ENCODE measurements at places on chromosomes 12 and 14.

DNA sequence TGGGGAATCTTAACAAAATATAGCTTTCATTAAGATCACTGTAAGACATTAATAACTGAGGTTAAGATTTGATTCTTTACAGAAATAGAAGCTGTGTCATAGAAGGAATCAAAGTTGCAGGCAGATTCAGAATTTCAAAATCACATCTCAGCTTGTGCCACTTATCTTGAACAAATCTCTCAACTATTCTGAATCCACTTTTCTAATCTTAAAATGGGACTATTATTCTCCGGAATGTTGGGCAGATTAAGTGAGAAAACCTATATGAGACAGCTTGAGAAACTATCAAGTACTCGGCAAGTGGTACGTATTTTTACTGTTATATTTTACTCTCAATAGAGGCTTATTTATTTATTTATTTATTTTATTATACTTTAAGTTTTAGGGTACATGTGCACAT lies 28.4 kb downstream of the PZP start:
- no peak for DNase-seq

DNA sequence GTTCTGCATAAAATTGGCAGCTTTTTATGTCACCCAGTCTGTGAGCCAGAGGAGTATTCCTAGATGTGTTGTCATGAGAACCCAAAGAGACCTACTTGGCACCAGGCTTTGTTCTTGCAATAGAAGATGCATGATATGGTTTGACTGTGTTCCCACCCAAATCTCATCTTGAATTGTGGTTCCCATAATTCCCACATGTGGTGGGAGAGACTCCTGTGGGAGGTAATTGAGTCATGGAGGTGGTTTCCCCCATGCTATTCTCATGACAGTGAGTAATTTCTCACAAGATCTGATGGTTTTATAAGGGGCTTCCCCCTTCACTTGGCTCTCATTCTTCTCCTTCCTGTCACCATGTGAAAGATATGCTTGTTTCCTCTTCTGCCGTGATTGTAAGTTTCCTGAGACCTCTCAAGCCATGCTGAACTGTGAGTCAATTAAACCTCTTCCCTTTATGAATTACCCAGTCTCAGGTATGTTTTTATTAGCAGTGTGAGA lies 572.0 kb upstream of the ATP2B1 start:
- DNase-seq = no peak

- DNase-seq = no peak
These were observed 411 bp downstream of the TTLL5 start for GRCh38 chr14:75661499-75661814.

- no peak for DNase-seq
These were observed 6.4 kb downstream of the CINP start for GRCh38 chr14:102356280-102356679.

DNA sequence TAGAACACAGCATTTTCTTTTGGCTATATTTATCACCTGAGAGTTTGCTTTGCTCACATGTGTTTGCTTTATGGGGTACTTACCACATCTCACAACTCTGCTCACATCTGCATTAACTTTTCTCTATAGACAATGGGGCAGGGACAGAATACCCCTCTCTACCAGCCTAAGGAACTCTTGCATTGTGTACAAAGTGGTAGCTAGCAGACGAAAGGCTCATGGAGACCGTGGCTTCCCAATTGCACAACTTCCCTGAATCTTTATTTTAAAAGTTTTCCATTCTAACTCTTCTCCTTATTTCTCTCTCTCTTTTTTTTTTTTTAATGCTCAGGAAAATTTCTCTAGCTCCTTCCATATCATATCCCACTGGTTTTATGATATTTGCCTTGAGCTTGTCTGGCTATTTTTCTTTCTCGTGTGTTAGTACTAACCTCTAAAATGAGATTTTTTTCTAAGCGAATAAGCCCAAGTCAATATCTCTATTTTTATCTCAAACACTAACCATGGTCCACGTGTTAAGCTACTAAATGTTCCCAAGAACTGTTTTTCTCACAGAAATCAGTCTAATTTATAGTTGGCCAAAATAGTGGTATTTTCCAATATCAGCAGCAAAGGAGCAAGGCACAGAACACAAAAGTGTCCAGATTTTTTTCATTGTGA lies 155.2 kb downstream of the STXBP6 start:
- no peak for DNase-seq

- DNase-seq = no peak
These were observed 42.3 kb upstream of the MDM1 start for GRCh38 chr12:68374307-68374982.
